ENCODE measurements at places on chromosomes 5 and 9.

DNA sequence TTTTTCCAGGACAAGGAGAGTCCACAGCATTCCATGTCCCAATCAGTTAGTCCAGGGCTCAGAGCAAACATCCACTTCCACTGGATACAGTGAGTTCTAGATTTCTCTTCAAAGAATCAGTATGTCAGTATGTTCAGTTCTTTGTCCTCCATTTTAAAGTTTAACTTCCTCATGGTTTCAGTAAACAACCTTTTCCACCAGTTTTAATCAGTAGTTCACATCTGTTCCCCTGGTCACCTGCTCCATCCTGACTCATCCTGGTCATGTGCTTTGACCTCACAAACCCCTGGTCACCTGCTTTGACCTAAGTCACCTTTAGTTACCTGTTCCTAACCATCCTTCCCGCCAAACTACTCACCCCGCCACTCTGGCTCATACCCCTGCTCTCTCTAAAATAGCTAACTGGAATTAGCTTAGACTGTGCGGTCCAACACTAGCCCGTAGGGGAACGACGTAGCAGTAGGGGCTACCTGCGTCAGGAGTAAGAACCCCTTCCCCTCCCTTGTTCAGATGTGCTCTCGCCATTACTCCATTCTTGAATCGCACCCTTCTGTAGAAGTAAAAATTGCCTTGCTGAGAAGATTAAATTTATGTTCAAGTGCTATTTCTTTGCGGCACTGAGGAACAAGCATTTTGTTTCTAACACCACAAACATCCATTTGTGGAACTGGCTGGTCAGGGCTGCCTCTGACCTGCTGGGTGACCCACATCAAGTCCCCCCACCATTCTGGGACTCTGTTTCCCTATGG is 5.5 kb downstream of the ENG start:
- DNase-seq, result no peak

GRCh38 chr5:153959134-153959957 is 79.4 kb downstream of the FAM114A2 start:
- DNase-seq, result no peak

GRCh38 chr9:4080921-4081895 is 218.7 kb downstream of the GLIS3 start:
- DNase-seq, result no peak

DNA sequence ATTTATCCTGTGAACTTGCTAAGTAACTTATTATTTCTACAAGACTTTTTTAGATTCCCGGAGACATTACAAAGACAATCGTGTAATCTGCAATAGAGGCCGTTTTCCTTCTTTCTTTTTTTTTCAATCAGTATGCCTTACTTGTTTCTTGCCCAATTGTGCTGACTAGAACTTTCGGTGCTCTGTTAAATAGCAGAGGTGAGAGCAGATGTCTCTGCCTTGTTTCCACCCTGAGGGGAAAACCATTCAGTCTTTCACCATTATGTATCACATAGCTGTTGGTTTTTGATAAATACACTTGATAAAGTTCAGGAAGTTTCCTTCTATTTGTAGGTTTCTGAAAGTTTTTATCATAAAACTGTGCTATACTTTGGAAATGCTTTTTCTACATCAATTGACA is 10.3 kb downstream of the SPATA31E1 start:
- DNase-seq, result no peak

DNA sequence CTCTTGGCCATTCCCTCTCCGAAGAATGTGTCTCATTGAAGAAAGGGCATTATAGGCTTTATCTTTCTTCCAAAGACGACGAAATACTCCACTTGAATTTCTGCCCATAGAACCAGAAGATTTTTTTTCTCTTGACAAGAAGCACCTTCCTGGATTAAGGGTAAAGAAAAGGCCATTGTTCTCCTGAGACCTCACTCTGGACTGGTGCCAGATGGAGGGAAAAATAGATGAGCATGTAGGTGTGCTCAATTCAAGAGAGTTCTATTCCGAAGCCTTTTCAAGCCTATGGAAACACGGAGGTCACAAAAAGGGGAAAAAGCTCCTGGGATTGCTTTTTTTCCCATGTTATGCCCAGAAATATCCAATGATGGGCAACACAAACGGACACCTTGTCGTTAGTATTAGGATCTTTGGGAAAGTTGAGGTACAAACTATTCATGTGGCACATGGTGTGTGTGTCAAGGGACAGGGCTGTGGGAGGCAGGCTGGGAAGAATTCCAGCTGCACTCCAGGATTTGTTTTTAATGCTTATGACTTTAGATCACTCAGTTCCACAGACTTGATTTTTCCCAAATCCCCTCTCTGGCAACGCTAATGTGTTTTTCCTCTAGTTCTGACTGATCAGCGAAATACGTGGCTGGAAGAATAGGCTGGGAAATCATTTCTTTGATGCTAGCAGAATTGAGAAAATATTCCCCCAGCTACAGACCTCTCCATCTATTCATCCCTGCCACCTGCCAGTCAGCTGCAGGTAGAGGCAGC is 89.9 kb downstream of the SIL1 start:
- no peak for DNase-seq

DNA sequence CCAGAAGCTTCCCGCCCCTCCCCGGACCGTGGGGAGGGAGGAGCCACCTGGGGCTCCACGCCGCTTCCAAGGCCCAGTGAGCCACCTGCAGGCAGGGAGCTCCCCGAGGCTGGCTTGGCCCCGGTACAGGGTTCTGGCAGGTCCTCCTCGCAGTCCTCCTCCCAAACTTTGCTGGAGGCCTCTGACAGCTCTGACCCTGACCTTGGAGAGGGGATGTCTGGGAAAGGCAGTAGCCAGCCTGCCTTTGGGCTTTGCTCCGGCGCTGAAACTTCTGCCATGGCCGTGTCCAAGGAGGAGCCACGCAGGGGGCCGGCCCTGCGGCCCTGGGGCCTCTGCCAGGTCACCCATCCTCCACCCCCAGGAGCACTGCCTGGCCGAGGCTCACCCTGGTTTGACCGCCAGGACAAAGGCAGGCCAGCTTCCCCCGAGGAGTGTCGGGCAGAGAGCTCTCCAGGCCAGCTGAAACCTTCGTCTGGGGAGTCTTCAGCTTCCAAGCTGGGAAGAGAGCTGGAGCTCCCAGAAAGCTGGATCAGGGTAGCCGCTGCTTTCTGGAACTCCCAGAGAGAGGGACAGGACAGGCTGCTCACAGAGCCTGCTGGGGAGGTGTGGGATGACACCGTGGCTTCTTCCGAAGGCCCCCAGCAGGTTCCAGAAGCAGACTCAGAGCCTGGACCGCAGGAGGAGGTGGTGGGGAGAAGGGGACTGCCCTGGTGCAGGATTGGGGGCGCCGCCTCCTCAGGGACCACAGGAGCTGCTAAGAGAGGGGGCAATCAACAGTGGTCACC is 9.0 kb upstream of the QSOX2 start:
- no peak for DNase-seq

DNA sequence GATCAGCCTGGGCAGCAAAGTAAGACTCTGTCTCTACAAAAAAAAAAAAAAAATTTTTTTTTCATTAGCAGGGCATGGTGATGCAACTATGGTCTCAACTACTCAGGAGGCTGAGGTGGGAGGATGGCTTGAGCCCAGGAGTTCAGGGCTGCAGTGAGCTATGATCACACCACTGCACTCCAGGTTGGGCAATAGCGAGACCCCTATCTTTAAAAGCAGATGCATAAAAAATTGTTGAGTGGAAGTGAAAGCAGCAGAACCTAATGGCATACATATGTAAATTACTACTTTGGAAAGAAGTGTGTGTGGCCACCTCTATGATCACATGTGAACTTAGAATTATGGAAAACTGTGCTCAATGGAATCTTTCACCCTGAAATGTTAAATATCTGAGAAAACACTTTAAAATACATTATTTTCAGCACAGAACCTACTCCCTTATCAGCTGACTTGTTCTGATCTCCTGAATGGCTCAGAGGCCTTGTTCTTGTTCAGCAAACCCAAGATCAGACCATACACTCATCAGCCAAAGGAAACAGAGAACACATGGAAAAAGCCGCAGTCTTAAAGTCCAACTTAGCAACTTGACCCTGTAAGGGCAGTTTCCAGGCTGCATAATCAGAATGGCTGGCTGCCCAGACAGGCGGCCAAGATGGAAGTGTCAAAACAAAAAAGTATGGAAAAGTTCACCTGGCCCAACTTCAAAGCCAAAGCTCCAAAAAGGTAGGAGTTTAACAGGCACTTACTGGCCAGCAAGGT is 56.5 kb downstream of the SIL1 start:
- no peak for DNase-seq

- DNase-seq, result no peak
These were observed 95.2 kb downstream of the MVB12B start for GRCh38 chr9:126421567-126422428.

DNA sequence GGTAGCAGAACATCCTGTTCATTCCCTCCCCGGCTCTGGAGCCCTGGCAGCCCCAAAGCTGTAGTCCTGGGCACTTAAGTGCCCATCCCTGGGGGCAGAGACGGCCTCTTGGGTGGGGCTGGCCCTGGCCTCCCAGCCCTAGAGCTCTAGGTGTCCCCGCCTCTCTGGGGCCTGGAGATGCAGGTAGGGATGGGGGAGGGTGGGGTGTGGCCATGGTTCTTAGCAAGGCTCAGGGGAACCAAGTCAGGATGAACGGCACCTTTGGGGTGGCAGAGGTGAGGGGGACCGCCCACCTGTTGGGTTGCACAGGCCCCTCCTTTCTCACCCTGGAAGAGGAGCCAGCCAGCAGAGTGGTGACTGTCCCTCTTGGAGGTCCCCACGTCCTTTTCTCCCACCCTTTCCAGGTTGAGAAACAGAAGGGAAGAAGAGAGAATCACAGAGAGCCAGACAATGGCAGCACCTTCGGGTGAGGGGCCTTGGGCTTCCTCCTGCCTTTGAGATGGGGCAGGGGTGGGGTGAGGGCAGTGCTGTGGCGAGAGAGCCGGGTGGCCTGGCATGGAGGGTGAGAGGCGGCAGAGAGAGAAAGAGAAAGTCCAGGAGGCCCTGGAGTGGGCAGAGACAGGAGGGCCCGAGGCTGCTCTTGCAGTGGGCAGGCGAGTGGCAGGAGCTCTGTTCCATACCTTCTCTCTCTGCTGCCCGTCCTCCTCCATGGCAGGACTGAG is 2.3 kb downstream of the CRAT start:
- no peak for DNase-seq

DNA sequence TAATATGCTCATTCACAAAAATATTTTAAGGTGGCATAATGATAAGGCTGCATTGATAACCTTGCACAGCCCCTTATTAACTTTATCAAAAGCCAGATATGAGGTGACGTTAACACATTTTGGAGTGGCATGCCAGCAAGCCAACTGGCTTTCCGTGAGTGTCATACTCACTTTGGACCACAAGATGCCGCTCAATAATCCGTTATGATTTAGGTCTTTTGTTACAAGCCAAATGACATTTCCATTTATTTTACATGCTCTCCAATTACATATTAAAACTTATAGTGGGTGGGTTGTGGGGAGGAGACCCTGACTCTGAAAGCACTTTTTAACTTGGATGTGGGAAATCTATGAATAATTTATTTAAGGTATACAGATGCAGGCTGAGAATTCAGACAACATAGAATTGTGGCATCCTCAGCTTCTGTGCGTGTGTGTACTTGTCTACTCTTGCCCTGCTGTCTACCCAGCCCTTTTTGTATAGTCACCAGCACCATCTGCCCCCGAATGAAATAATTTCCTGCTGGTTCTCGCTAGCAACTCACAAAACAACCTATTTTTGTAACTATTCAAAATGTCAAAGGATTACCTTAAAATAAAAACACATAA is 305.1 kb downstream of the PSAT1 start:
- DNase-seq, result no peak

DNA sequence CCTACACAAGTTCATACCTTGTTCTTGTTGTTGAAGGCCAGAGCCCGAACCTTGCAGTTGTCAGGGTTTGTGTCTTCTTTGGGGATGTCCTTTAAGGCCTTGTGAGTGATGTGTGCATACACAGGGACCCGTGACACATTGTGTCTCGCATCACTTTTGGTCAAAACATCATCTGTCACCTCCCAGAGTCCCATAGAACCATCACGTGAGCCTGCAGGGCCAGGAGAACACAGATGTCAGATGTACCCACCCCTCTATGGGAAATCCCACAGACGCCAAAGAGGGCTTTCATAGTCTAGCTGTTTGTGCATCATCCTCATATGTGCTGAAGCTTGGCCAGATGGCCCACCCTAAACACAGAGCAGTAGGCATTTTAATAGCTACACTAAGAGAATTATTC is 28.2 kb downstream of the DCAF12 start:
- no peak for DNase-seq

DNA sequence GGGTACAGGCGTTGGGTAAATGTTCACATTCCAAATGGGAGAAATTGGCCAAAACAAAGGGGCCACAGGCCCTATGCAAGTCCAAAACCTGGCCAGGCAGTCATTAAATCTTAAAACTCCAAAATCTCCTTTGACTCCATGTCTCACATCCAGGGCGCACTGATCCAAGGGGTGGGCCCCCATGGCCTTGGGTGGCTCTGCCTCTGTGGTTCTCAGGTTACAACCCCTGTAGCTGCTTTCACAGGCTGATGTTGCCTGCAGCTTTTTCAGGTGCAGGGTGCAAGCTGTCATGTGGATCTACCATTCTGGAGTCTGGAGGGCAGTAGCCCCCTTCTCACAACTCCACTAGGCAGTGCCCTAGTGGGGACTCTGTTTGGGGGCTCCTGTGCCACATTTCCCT is 44.8 kb downstream of the NLN start:
- DNase-seq, result no peak

- no peak for DNase-seq
These were observed 50.7 kb downstream of the C7 start for GRCh38 chr5:40960037-40960436.

- DNase-seq, result no peak
These were observed 91.4 kb upstream of the RANBP6 start for GRCh38 chr9:6106711-6107339.

GRCh38 chr9:127201071-127201541 is 63.5 kb upstream of the GARNL3 start:
- no peak for DNase-seq

DNA sequence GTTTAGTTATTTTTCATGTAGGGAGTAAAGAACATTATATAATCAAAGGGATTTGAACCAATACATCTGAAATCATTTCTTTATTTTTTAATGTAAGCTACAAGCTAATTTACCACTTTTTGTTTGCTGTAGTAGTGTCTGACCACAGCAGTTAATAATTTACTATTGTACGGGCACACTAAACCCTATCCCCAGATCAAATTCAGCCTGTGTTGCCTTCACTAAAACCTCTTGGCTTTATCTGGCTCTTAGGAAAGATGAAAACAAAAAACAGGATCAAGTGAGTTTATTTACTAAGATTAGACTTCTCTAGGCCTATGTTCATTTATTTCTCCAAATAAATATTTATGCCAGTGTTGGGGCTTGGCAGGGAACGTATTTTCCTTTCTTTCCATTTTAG is 384.1 kb downstream of the EBF1 start:
- no peak for DNase-seq

- no peak for DNase-seq
These were observed 161.9 kb downstream of the TRIO start for GRCh38 chr5:14305045-14305444.

Data from CD4-positive, alpha-beta T cell treated with Interleukin-12 subunit alpha and Interleukin-12 subunit beta, for 1 hour (primary cell).